ENCODE measurements at places on chromosomes 7 and 10. TPM values are rescaled to one million over a fixed set of nuclear protein-coding genes. Genes with fewer than 3 reads are reported as not detected.

AQP1 gene
- 0.23 TPM for total RNA-seq

ZNF467 gene
- 0.83 TPM for total RNA-seq

FAM131B gene
- total RNA-seq: 2.9 TPM

NRP1 gene
- total RNA-seq: 1.6 TPM

PCLO gene
- not detected for total RNA-seq

CCL24 gene
- total RNA-seq: not detected

PGAM2 gene
- 2.1 TPM for total RNA-seq

CAMK1D gene
- total RNA-seq: 9.0 TPM

DNA sequence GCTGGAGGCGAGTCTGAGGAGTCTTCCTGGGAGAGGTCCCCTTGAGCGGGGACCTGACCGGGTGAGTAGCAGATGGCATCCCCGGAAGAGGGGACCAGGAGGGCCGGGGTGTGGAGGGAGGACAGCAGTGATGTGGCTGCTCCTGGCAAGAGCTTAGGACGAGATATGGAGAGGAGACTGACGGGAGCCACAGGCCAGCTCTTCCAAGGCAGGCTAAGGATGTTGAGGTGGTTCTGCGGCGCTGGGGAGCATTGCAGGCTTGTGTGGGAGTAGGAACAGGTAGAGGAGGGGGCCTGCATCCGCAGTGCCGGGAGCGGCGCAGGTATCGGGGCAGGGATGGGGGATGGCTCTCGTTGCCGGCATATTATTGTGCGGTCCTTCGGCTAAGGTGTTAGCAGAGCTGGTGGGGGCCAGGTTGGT is 76.7 kb upstream of the ANLN start:
- peaks cover 3% of the 10 kb centered on the region for H3K4me1 ChIP-seq
- DNase-seq: no peak
- H3K27ac ChIP-seq: no peak overlapping the region
- no peak overlapping the region for H3K4me3 ChIP-seq

GRCh38 chr10:121524157-121524817 is 74.0 kb downstream of the FGFR2 start:
- DNase-seq: no peak
- H3K27me3 ChIP-seq: peaks cover 4% of the 10 kb centered on the region
- H3K4me1 ChIP-seq: no peaks in the 10 kb centered on the region
- H3K4me3 ChIP-seq: no peak overlapping the region
- H3K36me3 ChIP-seq: no peaks in the 10 kb centered on the region

DNA sequence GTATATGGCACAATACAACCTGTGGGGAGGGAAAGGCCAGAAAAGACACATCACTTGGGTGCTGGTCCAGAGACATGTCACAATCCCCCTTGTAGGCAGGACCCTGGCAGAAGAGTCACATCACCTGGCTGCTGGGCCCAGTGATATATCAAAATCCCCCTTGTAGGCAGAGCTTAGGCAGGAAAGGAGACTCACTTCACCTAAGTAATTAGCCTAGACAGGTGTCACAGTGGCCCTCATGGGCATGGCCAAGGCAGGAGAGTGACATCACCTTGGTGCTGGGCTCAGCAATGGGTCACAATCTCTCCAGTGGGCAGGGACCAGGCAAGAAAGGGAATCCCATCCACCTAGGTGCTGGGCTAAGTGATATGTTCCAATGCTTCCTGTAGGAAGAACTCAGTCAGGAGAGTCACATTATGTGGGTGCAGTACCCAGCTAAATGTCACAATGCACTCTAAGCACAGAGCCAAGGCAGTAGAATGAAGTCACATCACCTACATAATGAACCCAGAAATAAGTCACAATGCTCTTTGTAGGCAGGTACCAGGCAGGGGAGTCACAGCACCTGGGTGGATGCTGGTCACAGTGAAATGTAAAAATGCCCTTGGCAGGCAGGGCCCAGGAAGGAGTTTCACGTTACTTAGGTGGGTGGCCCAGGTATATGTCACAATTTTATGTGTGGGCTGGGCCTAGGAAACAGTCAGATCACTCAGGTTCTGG is 18.9 kb upstream of the ZNF736 start:
- no peak overlapping the region for H3K27ac ChIP-seq
- H3K27me3 ChIP-seq: no peaks in the 10 kb centered on the region
- no peaks in the 10 kb centered on the region for H3K4me1 ChIP-seq

- DNase-seq: no peak
- H3K4me3 ChIP-seq: peak overlapping the region; percentile 91
- peaks cover 15% of the 10 kb centered on the region for H3K4me1 ChIP-seq
- no peaks in the 10 kb centered on the region for H3K27me3 ChIP-seq
These were observed 797 bp upstream of the STMP1 start for GRCh38 chr7:135661311-135662122.

GRCh38 chr7:824081-824480 is 8.2 kb upstream of the SUN1 start:
- peaks cover 6% of the 10 kb centered on the region for H3K4me1 ChIP-seq
- no peaks in the 10 kb centered on the region for H3K27me3 ChIP-seq
- H3K27ac ChIP-seq: no peak overlapping the region
- DNase-seq: no peak

- H3K36me3 ChIP-seq: peaks cover 7% of the 10 kb centered on the region
- peaks cover 9% of the 10 kb centered on the region for H3K27me3 ChIP-seq
- peaks cover 14% of the 10 kb centered on the region for H3K4me1 ChIP-seq
- no peak for DNase-seq
These were observed 167.8 kb downstream of the AHR start for GRCh38 chr7:17466216-17466615.

- no peaks in the 10 kb centered on the region for H3K36me3 ChIP-seq
- peaks cover 7% of the 10 kb centered on the region for H3K27me3 ChIP-seq
- DNase-seq: no peak
- no peak overlapping the region for H3K4me3 ChIP-seq
- peaks cover 19% of the 10 kb centered on the region for H3K4me1 ChIP-seq
These were observed 2.3 kb upstream of the SLC29A3 start for GRCh38 chr10:71316786-71317160.

DNA sequence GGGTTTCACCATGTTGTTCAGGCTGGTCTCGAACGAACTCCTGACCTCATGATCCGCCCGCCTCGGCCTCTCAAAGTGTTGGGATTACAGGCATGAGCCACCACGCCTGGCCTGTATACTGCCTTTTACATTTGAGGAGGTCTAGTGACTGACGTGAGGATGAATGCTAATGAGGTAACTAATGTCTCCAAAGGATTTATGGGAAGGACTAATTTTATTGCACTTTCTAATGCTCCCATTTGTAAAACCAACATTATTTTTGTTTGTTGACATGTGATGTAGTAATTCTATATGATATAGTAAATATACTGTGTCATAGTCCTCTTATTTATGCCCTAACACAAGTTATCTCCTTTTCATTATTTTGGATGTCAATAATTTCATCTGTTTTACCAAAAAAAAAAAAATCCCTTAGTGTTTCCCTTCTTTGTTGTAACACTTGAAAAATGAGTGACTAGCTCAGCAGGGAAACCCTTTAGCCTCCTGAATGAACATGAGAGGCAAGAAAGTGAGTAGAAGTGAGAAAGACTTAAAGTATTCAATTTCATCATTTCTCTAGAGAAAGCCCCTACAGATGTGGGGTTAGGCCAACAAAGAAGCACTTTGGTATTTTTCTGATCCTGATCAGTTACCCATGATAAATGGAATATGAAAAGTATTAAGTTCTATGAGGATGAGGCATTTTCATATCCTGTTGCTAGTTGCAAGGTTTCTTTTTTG is 596.9 kb upstream of the PCDH15 start:
- H3K36me3 ChIP-seq: no peaks in the 10 kb centered on the region
- H3K27me3 ChIP-seq: no peaks in the 10 kb centered on the region
- no peak overlapping the region for H3K4me3 ChIP-seq

DNA sequence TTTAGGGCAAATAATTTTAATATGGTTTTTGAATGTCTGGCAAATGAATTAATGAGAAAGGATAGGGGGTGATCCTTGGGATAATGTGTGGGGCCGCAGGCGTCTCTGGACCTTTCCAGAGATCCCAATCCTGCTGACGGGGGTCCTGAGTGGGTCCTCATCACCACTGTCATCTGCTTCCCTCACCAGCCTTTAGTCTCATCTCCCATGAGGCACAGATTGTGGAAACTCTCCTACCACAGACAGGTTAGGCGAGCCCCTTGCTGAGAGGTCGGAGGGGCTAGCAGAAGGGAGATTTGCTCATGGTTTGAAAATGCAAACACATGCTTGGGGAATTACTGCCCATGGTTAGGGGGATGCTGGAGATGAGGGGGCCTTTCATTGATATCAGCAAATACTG is 484.6 kb downstream of the RPS24 start:
- no peak overlapping the region for H3K4me3 ChIP-seq
- H3K27me3 ChIP-seq: no peaks in the 10 kb centered on the region

DNA sequence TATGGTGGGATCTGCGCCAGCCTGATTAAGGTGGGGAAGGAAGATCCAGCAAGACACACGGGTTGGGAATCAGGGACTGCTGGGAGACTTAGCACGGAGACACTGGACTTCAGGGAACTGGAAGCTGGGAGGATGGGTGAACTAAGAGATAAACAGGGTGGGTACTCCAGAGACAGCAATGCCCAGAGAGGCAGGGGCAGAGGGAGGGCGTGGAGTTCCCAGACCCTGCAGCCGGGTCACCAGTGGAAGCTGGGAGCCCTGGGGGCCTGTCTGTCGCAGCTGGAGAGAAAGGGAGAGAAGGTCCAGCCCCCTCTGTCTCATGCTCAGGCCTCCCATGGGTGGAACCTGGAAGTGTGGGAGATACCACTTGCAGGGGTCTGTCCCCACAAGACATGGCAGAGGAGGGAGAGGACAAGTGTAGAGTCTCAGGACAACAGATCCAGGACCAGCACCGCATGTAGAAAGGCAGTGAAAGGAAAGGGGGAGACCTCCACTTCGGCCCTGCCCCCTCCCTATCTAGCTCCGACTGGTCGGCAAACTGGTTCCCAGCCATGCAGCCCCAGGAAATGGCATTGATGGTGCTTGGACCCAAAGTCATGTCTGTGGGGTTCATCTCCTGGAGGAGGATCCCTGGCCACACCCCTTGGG is 44.4 kb downstream of the AOC1 start:
- peaks cover 2% of the 10 kb centered on the region for H3K4me1 ChIP-seq
- H3K27me3 ChIP-seq: peaks cover 37% of the 10 kb centered on the region
- no peak overlapping the region for H3K27ac ChIP-seq
- no peak overlapping the region for H3K4me3 ChIP-seq

DNA sequence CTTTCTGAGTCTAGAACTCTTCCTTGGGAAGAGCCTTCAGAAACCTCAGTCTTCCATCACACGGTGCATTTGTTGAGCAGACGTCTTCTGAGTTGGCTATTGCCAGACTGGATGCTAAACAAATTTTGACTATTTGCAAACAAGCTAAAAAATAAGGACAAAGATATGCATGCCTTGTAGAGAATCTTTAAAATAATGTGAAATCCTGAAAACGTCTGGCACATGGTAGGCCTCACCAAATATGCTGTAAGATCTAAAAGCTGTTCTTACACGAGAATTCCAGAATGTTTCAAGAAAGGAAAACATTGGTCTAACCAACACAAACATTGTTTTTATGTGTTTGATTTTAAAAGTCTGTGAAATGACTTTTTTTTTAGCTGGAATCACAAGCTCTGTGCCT is 11.3 kb downstream of the ZNF467 start:
- no peak for DNase-seq
- H3K27ac ChIP-seq: no peak overlapping the region
- no peaks in the 10 kb centered on the region for H3K36me3 ChIP-seq
- no peak overlapping the region for H3K4me3 ChIP-seq
- H3K27me3 ChIP-seq: no peaks in the 10 kb centered on the region

DNA sequence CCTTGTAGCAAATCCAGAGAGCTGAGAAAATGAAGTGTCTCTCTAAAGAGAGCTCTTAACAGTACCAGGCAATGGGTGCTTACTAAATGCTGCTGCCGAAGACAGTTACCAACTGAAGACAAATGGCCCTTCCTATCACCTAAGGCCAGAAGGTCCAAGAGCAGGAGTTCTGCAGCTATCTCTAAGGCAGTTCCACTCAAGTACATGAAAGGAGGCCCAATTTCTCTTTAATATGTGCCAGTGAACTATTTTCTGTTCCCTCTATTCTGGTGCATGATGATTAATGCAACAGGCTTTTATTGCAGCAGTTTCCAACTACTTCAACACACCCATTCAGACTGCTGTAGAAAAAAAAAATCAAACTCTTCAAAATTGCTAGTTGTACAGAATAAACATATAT is 122.5 kb downstream of the SLC25A13 start:
- H3K4me3 ChIP-seq: no peak overlapping the region
- DNase-seq: no peak
- no peak overlapping the region for H3K27ac ChIP-seq
- no peaks in the 10 kb centered on the region for H3K4me1 ChIP-seq
- H3K27me3 ChIP-seq: no peaks in the 10 kb centered on the region

GRCh38 chr7:137625197-137625596 is 221.6 kb downstream of the DGKI start:
- no peak overlapping the region for H3K27ac ChIP-seq
- no peak overlapping the region for H3K4me3 ChIP-seq
- no peaks in the 10 kb centered on the region for H3K36me3 ChIP-seq
- H3K27me3 ChIP-seq: peaks cover 5% of the 10 kb centered on the region

DNA sequence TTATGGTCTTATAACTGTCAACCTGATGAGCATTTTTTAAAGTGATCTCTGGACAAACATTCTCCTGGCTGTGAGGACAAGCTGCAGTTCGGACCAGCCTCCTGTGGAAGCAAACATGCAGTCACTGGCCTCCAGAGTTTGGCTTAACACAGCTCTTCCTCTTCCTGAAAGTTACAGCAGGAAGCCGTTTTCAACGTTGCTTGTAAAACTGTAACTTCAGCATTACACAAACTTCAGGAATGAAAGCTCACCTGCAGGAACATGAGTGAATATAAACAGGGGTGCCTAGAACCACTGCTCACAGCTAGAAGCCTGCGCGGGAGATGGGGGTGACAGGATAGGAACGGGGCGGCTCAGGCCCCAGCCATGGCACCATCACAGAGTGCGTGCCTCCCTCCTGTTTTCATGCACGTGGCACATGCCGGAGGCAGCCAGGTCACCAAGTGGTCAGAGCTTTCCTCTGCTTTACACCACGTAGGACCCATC is 292.9 kb upstream of the PITRM1 start:
- no peak overlapping the region for H3K4me3 ChIP-seq
- peaks cover 6% of the 10 kb centered on the region for H3K27me3 ChIP-seq
- peaks cover 31% of the 10 kb centered on the region for H3K4me1 ChIP-seq
- no peak for DNase-seq
- H3K36me3 ChIP-seq: no peaks in the 10 kb centered on the region

- H3K4me1 ChIP-seq: no peaks in the 10 kb centered on the region
- DNase-seq: no peak
- no peak overlapping the region for H3K4me3 ChIP-seq
- no peak overlapping the region for H3K27ac ChIP-seq
These were observed 28.7 kb downstream of the MALRD1 start for GRCh38 chr10:19077276-19077675.

GRCh38 chr10:34432589-34432988 is 382.5 kb downstream of the PARD3 start:
- no peak overlapping the region for H3K4me3 ChIP-seq
- no peak overlapping the region for H3K27ac ChIP-seq
- H3K27me3 ChIP-seq: peaks cover 3% of the 10 kb centered on the region
- no peaks in the 10 kb centered on the region for H3K4me1 ChIP-seq
- DNase-seq: no peak

- H3K4me1 ChIP-seq: no peaks in the 10 kb centered on the region
- H3K27ac ChIP-seq: no peak overlapping the region
- no peaks in the 10 kb centered on the region for H3K36me3 ChIP-seq
- H3K4me3 ChIP-seq: no peak overlapping the region
- peaks cover 20% of the 10 kb centered on the region for H3K27me3 ChIP-seq
- no peak for DNase-seq
These were observed 89.9 kb upstream of the CAPZA2 start for GRCh38 chr7:116772423-116772863.

GRCh38 chr10:71152043-71152442 is 60.3 kb upstream of the UNC5B start:
- H3K4me1 ChIP-seq: peaks cover 7% of the 10 kb centered on the region
- no peaks in the 10 kb centered on the region for H3K36me3 ChIP-seq
- no peak for DNase-seq

- no peaks in the 10 kb centered on the region for H3K36me3 ChIP-seq
- no peaks in the 10 kb centered on the region for H3K27me3 ChIP-seq
- peaks cover 3% of the 10 kb centered on the region for H3K4me1 ChIP-seq
- no peak for DNase-seq
These were observed 20.3 kb upstream of the SAR1A start for GRCh38 chr10:70190581-70190980.

Data from activated naive CD8-positive, alpha-beta T cell treated with anti-CD3 and anti-CD28 coated beads, Interleukin-2, amount 10 ng/mL, durations not matched to agents 7 days and 5 days (primary cell).